ENCODE measurements at places on chromosomes 12 and 14.

GRCh38 chr14:77791225-77791600, 8.7 kb upstream of the ADCK1 start:
- no peak for DNase-seq

DNA sequence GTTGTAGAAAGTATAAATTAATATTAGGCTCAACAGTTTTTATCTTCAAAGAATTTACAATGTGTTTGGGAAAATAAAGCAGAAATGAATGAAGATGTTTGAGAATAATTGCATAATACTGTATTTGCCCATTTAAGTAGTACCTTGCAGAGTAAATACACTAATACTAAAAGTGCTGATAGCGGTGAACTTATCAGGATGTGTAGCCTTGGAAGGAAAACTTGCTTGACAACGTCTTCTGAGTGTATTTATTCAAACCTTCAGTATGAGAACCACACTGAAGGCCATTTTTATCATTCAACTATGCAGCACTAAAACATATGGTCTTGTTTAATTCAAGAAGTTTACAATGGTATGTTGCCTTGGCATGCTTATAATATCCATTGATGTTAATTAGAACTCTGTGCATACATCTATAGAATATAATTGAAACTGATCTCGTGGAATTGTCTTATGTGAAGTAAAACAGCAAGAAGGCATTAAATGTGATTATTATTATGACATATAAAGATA, 41.3 kb downstream of the MSRB3 start:
- DNase-seq: no peak

DNA sequence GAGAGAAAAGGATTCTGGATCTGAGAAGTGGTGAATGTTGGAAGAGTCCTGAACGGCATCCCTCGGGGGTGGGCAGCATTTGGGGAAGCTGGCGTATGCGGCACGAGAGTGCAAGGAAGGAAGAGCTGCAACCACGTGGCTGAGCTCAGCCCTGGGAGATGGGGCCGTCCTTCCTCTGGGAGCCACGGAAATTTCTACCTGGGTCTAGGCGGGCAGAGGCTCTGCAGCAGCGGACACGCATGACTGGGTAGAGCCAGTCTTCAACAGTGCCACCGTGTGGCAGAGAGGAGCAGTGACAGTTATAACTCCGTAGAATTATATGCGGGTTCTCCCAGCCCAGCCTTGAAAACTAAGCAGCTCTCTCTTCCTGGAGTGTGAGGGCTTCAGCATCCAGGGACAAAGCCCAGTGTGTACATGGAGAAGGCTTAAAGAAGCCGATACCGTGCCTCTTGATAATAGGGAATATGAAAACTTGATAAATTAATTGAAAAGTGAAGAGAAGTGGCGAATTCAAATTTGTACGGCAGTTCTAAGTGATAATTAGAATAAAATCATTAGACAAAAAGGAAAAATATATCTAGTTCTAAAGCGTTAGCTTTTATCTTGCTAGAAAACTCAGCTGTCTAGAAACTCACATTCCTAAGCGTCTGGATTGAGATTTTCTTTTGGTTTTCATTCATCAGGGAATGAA, 82.9 kb upstream of the STXBP6 start:
- DNase-seq: peak; percentile 81

- no peak for DNase-seq
Measured at GRCh38 chr12:92485351-92486348, 217.1 kb upstream of the PLEKHG7 start.

- no peak for DNase-seq
Measured at GRCh38 chr12:63862187-63862968, 17.9 kb downstream of the SRGAP1 start.

GRCh38 chr14:64605926-64606685, 56.3 kb downstream of the PPP1R36 start:
- no peak for DNase-seq

DNA sequence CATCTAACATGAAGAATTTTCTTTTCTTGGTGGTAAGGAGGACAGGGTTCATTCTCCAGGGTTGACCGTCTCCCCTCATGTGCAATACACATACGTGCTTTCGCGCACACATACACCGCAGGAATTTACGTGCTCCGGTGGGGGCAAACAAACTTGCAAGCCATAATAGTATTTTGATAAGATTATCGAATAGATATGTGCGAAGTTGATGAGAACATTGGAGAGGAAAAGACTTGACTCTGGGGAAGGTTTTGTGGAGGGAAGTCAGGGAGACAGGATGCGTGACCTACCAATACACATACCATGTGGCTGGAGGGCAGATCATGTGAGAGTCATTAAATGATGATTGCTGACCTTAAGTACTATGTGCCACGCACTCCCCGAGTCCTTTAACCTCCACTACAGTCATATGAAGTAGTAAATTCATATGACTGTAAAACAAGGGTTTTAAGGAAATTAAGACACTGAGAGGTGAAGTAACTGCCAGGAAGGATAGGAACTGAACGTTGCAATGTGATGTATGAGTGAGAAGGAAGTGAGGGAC, 921 bp downstream of the RAD51B start:
- no peak for DNase-seq

DNA sequence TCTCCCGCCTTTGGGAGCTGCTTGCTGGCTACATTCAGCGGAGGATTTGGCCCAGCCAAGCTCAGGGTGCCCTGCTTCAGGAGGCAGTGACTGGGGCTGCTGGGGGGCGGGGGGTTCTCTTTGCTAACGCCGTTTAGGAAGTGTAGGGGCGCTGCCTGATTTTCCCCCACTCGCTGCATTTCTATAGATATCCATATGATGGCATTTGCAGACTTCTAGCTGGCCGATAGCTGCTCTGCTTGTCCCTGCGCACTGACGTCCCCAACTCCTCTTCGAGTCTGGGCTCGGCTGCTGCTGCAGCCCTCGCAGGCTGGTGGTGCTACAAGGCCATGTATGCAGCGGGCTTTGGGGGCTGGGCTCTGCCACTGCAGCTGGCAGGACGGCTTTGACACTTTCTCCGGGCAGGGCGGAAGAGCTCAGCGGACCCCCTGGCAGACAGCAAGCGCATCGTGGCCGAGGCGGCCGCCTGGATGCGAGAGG, 3.1 kb downstream of the LRFN5 start:
- DNase-seq: peak; percentile 83

DNA sequence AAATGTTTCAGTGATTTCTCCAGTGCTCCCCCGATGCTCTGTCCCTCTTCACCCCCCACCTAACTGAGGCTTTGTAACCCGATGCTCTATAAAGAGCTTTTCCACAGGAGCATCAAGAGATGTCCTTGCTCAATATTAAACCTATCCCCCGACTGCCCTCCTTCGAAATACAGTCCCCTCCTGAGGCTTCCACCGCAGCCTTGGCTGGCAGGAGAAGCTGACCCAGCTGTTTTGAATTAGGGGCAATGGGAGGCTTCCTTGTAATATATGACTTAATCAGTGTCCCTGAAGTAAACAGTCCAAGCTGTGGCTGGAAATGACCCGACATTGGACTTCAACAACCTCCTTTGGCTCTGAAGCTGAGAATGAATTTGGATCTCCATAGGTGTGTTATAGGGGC, 62.4 kb downstream of the TMEM30B start:
- no peak for DNase-seq

- DNase-seq: no peak
Measured at GRCh38 chr14:69499436-69499835, 14.9 kb downstream of the PLEKHD1 start.

DNA sequence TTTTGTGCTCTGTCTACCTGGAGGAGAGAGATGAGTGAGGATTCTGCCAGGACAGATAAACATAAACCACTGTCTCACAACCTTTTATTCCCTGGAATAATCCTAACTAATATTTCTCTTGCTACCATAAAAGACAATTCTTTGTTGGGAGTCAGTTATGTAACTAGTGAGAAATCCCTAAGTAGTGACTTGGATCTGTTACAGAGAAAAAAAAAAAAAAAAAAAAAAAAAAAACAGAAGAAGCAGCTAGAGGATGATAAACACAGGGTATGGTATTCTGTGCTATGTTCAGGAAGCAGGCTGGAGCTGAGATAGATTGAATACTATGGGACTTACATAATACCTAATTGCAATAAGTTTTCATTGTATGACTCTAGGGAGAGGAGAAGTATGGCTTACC, 178.7 kb downstream of the CNTN1 start:
- DNase-seq: no peak

DNA sequence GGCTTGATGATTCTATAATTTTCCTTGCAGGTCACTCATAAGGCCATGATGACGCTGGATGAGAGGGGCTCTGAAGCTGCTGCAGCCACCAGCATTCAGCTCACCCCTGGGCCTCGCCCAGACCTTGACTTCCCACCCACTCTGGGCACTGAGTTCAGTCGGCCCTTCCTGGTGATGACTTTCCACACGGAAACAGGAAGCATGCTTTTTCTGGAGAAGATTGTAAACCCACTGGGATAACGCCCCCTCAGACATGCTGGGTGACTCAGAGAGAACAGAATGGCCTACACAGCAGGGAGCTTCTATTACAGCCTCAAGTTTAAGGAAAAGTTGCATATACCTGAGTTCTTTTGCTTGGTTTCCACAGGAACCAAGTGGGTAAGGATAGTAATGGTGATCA, 34.3 kb downstream of the SERPINA3 start:
- DNase-seq: peak; percentile 10

Measured in ecto neural progenitor cell (in vitro differentiated cells).